Panc1 (cell line): ENCODE measurements at places on chromosomes 2 and 18. TPM values are rescaled to one million over a fixed set of nuclear protein-coding genes. Genes with fewer than 3 reads are reported as not detected.
A peak's percentile ranks its signal among the peaks of the same experiment; 100 is the strongest.

- no peak overlapping the region for H3K27ac ChIP-seq
- DNase-seq = no peak
- no peaks in the 10 kb centered on the region for H3K36me3 ChIP-seq
- H3K4me3 ChIP-seq = no peak overlapping the region
- H3K4me1 ChIP-seq = peaks cover 13% of the 10 kb centered on the region
Observed at GRCh38 chr2:10934979-10935350, 23.2 kb downstream of the KCNF1 start.

Gene BMP10
- not detected for total RNA-seq

Gene CHRNA1
- total RNA-seq = not detected

DNA sequence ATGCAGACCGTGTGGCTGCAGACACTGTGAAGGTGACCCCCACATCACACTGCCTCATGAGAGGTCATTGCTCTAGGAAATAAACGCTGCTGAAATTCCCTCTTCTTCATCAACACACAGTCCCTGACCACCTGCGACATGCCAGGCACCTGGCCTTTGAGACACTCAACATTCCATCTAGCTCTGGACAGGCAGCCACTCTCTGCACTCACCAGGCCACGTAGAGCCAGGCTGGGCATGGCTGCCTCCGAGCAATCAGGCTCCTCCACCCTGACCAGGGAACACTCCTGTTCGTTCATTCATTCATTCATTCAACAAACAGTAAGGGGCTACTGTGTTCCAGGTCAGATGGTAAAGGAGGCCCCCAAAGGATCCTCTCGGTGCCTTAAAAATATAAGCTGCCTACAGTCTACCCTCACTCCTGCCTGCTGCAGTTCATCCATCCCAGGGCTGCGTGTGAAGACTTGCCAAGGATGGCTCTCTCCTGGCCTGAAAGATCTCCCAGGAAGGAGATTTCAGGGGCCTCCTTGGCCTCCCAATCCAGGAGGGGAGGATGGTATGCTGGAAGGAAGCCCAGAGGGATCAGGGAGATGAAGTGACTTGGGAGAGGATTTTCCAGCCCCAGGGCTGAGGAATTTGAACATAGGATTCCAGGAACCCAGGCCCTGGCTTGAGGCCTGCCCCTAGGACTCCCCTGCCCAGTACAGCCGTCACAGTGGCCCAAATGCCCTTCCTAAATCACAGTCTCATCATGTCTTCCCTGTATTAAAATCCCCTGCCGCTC is 66.7 kb downstream of the TNS1 start:
- H3K27ac ChIP-seq = no peak overlapping the region
- no peaks in the 10 kb centered on the region for H3K36me3 ChIP-seq
- DNase-seq = no peak

Gene FLACC1
- total RNA-seq = 0.39 TPM

Gene ACTG2
- 0.23 TPM for total RNA-seq

Gene CNGA3
- not detected for total RNA-seq

Gene ELOA2
- not detected for total RNA-seq

- H3K4me1 ChIP-seq = no peaks in the 10 kb centered on the region
- H3K36me3 ChIP-seq = no peaks in the 10 kb centered on the region
- H3K27me3 ChIP-seq = peaks cover 2% of the 10 kb centered on the region; the same call in 1 of the 2 replicates
- no peak overlapping the region for H3K27ac ChIP-seq
Observed at GRCh38 chr2:119553687-119554344, 9.6 kb downstream of the CFAP221 start.

DNA sequence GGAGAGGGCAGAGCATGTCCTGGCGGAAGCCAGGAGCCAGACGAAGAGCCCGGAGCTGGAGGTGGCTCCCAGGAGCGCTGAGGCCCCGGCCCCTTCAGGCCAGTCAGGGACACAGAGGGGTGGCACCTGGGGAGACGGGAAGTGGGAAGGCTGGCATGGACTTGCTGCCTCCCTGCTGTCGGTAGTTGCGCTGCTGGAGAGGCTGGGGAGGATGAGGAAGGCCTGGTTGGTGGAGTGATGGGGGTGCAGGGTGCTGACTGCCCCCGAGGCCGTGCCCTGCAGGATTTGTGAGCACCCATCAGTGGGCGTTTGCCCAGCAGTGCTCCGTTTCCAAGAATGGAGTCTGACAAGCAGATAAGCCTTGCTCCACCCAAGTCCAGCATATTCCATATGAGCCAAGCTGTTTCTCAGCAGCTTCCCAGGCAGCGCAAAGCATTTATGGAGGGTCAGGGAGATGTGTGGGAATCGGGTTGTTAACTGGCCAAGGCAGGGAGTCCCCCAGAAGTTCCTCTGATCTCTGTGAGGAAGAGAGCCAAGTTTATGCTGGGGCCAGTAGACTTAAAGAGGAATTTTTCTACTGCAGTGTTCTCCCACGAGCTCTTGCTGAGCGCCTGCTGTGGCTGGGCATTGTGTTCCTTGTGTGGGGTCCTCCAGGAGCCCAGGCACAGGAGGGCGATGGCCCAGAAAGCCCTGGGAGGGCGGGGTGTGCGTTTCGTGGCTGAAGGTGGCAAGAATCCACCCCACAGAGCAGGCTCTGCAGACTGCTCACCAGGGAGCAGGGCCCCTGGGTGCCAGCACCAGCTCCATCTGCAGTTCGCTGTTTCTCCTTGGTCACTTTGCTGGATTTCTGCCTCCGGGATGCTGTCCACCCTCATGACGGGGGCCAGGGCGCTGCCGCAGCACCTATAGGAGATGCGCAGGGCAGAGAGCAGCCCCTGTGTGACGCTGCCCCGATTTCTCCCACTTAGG is 250.2 kb downstream of the ALPK2 start:
- no peak for DNase-seq
- H3K4me3 ChIP-seq = no peak overlapping the region
- no peak overlapping the region for H3K27ac ChIP-seq
- H3K36me3 ChIP-seq = no peaks in the 10 kb centered on the region
- H3K27me3 ChIP-seq = no peaks in the 10 kb centered on the region

Gene POTEF
- total RNA-seq = 7.2 TPM

Gene NDUFS1
- 106 TPM for total RNA-seq

Gene VIT
- 0.77 TPM for total RNA-seq

Gene GTF3C2
- total RNA-seq = 77.7 TPM

DNA sequence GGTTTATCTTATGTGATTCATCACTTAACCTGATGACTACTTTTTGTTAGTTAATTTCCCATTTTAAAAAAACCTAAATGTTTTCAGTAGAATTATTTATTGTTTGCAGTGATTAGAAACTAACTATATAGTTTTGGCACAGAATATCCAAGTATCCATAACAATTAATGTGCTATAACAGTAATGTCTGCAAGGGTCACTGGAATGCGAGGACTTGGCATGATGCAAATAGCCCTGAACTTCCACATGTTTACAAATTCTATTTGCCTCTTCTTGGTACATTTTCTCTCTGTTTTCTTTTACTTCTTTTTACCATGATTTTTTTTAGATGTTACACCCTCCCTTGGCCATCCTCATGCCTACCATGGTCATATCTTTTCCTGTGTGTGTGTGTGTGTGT is 49.3 kb upstream of the GALNT3 start:
- no peak for DNase-seq
- H3K27me3 ChIP-seq = no peaks in the 10 kb centered on the region
- H3K4me1 ChIP-seq = no peaks in the 10 kb centered on the region
- H3K27ac ChIP-seq = no peak overlapping the region

Gene PPM1G
- total RNA-seq = 115 TPM

DNA sequence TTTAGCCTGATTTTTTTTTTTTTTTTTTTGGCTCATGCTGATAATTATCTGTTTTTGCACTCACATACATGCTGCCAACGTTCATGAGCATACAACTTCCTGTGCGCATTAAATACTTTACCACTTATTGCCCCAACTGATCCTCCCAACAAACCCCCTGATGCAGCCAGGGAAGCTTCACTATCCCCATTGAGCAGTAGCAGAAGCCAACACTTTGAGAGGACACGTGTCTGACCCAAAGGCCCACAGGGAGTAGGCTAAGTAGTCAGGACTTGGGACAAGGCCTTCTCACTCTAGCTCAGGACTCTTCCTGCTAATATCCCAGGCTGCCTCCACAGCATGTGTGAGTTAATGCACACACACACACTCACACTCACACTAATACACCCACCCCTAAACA is 36.2 kb upstream of the MAT2A start:
- no peaks in the 10 kb centered on the region for H3K27me3 ChIP-seq
- no peaks in the 10 kb centered on the region for H3K36me3 ChIP-seq
- H3K4me1 ChIP-seq = peaks cover 64% of the 10 kb centered on the region
- no peak overlapping the region for H3K4me3 ChIP-seq

DNA sequence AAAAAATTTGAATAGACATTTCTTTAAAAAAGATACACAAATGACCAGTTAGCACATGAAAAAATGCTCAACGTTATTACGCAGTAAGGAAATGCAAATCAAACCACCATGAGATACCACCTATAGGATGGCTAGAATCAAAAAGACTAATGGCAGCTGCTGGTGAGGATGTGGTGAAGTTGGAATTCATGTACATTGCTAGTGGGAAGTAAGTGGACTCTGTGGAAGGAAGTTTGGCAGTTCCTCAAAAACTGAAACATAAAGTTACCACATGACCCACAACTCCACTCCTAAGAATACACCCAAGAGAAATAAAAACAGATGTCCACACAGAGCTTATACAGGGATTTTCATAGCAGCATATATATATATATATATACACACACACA is 51.2 kb downstream of the MBP start:
- no peaks in the 10 kb centered on the region for H3K36me3 ChIP-seq
- no peak overlapping the region for H3K4me3 ChIP-seq
- DNase-seq = no peak
- H3K27me3 ChIP-seq = no peaks in the 10 kb centered on the region
- no peak overlapping the region for H3K27ac ChIP-seq
- peaks cover 27% of the 10 kb centered on the region for H3K4me1 ChIP-seq

DNA sequence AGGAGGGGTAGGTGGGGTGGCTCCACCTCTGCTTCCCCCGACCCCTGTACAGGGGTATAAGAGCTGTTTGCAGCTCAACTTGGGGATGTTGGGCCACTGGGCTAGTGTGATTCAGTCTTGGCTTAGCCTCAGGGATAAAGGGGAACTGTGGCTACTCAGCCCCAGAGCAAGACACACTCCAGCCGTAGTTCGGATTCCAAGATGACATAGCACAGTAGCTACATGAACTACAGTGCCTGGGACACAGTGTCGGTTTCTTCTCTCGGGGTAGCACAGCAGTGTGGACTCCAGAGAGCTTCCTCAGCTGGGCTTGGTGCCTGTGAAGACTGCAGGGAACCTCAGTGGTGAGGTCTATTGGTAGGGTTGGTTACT is 21.1 kb downstream of the CARF start:
- no peak overlapping the region for H3K4me3 ChIP-seq
- DNase-seq = no peak
- H3K27ac ChIP-seq = no peak overlapping the region
- H3K36me3 ChIP-seq = no peaks in the 10 kb centered on the region

GRCh38 chr2:44295633-44296359 is 20.5 kb downstream of the SLC3A1 start:
- no peaks in the 10 kb centered on the region for H3K27me3 ChIP-seq
- no peak overlapping the region for H3K4me3 ChIP-seq

DNA sequence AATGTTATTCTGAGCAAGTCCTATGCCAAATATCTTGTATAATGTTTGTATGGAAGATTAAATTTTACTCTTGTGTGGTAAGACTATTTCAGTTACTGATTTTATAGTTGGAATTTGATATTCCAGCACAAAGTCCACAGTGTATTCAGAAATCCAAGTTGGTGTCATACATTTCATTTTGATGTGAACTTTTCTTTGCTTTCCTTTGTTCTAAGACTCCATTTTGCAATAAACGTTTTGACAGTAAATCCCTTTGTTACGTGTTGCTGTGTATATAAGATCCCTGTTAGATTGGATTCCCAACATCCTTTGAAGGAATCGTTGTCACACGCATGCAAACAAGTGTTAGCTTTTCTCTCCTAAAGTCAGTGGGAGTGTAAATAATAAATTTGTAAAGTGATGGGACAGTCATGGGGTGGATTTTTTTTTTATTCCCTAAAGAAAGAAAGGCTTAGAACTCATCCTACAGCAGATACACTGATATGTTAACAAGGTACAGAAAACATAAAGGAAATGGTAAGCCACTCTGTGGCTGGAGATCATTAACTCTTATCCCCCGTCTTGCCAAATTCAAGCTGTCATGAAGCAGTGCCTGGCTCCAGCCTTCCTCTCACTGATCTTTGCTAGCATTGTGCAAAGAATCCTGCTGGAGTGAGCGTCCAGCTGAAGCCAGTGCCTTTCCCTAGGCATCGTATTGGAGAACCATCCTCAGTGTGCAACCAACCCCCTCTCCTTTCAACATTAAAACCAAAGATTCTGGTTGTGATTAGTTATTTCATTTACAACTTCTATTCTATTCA is 127.6 kb upstream of the CDCA7 start:
- no peaks in the 10 kb centered on the region for H3K27me3 ChIP-seq
- DNase-seq = no peak
- peaks cover 3% of the 10 kb centered on the region; the same call in 1 of the 2 replicates for H3K36me3 ChIP-seq
- H3K4me1 ChIP-seq = 0 out of 2 replicates have a peak, but pooled peaks cover 3% of the 10 kb centered on the region
- no peak overlapping the region for H3K27ac ChIP-seq
- H3K4me3 ChIP-seq = no peak overlapping the region

GRCh38 chr2:7607441-7608173 is 690.4 kb downstream of the RNF144A start:
- no peak overlapping the region for H3K4me3 ChIP-seq
- H3K27me3 ChIP-seq = no peaks in the 10 kb centered on the region; the same call in 1 of the 2 replicates
- H3K27ac ChIP-seq = no peak overlapping the region
- no peaks in the 10 kb centered on the region for H3K4me1 ChIP-seq
- H3K36me3 ChIP-seq = no peaks in the 10 kb centered on the region

DNA sequence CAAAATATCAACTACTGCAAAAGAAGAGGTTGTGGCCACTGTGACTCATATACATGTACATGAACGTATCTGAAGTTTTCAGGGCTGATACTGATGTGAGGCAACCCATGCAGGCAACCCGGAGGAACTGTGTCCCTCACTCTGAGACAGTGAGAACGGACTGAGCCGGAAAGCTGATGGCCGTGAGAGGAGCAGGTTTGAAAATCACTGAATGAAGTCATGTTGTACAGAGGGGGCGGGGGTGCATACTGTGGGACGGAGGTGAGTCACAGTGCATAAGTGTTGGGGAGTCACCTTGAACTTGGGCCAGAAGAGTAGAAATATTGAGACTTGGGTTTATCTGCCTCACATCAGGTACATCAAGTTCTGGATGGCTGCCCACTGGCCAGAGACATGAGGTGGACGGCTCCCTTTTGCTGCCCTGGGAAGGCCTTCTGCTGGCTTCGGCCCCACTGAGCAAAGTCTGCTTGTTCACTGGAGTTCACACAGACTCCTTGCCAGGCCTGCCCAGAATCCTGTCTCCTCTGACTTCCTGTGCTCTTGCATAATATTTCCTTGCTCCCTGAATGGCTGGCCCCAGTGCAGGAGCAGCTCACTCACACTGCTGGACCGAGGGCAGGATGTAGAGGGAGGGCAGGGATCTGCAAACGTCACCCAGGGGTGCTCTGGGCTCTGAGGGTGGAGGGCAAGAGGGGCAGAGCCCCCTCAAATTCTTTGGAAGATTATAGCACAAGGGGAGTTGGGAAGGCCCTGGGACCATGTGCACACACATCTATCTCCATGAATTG is 18.1 kb downstream of the EPAS1 start:
- H3K27me3 ChIP-seq = no peaks in the 10 kb centered on the region
- peak overlapping the region; percentile 0; the same call in 1 of the 2 replicates for H3K4me3 ChIP-seq
- peaks cover 81% of the 10 kb centered on the region for H3K4me1 ChIP-seq
- DNase-seq = peak; percentile 96
- H3K27ac ChIP-seq = peak overlapping the region; percentile 84

- no peaks in the 10 kb centered on the region for H3K36me3 ChIP-seq
- H3K4me1 ChIP-seq = no peaks in the 10 kb centered on the region; the same call in 1 of the 2 replicates
- H3K27me3 ChIP-seq = no peaks in the 10 kb centered on the region; the same call in 1 of the 2 replicates
- no peak for DNase-seq
- H3K27ac ChIP-seq = no peak overlapping the region
Observed at GRCh38 chr2:8310557-8311455, 371.1 kb upstream of the ID2 start.

GRCh38 chr2:96872591-96873349 is 2.9 kb upstream of the SEMA4C start:
- H3K27ac ChIP-seq = no peak overlapping the region
- DNase-seq = no peak
- H3K27me3 ChIP-seq = no peaks in the 10 kb centered on the region
- H3K4me3 ChIP-seq = no peak overlapping the region

Gene PTPRN
- total RNA-seq = not detected
